ENCODE measurements at places on chromosomes 1 and 21.

DNA sequence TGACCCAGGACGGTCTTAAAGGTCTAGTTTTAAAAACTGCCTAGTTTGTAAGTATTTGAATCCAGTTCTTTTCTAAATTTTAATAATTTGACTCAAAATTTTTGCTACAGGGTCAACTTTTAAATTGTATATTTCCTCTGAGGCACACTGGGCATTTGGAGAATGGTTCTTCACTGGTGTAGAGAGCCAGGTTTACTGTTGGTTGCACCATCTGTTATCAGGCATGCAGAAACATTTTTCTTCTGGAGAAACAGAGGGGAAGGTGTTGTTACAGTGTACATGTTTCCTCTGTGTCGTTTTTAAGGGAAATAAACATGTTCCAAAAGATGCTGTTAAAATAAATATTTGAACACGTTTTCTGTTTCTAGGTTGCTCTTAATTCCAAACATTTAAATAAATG, 39.0 kb upstream of the RWDD3 start:
- DNase-seq, result no peak

DNA sequence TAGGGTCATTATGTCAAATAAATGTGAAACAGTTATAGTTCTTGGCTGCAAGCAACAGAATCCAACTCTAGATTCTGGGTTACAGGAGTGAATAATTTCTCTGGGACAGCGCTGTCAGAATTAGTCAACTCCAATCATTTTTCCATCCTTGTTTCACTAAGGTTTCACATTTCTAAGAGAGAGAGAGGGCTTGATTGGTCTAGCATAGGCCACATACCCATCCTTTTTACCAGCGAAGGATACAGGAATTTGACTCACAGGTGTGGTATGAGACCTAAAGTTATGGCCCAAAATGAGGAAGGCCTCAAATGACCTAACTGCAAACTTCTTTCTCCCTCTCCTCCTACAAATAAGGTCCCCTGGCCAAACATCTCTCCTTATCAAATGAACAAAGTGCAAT, 25.5 kb upstream of the RGS8 start:
- no peak for DNase-seq

- no peak for DNase-seq
These were observed 251.6 kb upstream of the SGIP1 start for GRCh38 chr1:66282343-66282852.

DNA sequence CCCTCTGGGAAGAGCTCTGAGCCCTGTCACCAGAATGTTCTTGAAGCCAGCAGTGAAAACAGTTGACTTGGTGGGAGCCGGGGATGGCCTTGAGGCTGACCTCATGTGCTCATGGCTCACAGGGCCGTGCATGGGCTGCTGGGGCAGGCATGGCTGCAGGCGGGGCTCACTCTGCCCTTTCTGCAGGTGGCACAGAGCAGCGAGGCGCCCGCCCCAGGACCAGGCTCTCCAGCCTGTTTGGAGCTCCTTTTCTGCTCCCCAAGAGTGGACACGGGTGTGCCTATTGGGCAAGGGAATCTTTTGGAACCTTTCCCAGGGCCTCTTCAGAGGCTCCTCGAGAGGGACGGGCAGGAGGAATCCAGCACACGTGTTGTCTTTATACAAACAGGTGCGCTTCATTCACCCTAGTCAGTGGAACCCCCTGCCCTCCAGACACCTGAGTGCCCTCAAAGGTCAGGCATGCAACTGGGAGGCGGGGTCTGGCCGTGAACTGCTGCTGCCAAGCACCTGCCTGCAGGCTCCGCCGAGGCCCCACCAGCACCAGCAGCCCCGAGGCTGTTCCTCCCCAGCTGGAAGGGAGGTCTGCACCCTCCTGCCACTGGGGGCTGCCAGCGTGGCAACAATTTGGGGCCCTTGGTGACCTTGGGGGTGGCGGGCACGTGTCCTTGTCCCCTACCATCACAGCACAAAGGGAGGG, 2.6 kb upstream of the TTC34 start:
- DNase-seq, result no peak

DNA sequence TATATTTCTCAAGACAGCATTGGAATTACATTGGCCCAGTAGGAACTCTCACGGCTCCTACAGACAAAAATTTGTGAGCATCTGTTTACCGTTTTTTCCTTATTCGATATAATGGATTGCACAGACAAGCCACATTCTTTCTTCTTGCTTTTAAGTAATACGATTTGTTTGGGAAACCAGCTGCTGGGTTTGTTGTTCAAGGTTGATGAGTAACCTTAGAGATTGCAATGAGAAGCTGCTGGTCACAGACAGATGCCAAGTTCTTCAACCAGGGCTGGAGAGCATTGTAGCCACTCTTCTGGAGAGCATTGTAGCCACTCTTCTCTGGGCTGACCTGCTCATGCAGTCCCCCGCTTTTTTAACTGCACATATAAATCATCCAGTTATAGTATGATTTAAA, 1.4 kb upstream of the MIA3 start:
- peak; percentile 87 for DNase-seq

- DNase-seq, result no peak
These were observed 10.8 kb downstream of the PIGP start for GRCh38 chr21:37061926-37062592.

DNA sequence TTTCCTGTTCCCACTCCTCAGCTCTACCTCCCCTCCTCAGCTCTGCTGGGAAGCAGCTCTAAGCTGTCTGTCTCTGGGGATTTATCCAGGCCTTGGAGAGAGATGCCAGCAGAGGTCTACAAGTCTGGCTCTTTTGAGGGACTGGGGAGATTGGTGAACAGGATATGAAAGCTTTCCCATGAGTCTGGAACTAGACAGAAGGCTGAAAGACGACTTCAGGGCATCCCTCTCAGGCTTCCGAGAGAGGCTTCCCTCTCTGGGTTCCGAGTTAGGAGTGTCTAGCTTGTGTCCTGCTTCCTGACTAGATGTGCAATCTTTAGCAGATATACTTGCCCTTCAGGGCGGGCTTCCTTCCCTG, 733 bp downstream of the TMEM35B start:
- no peak for DNase-seq

DNA sequence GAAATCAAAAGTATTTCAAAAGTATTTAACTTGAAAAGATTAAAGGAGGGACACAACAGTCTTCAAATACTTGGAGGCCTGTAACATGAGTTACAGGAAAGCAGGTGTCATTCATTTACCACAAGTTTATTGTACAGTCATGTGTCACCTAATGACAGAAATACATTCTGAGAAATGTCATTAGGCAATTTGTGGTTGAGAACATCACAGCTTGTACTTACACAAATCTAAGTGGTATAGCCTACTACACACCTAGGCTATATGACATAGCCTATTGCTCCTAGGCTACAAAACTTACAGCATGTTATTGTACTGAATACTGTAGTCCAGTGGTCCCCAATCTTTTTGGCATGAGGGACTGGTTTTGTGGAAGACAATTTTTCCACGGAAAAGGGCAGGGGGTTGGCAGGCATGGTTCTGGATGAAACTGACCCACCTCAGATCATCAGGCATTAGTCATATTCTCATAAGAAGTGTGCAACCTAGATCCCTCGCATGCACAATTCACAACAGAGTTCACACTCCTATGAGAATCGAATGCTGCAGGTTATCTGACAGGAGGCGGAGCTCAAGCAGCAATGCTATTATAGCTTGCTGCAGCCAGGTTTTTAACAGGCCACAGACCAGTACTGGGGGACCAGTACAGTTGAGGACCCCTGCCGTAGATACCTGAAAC, 25.0 kb upstream of the PHTF1 start:
- DNase-seq, result no peak

DNA sequence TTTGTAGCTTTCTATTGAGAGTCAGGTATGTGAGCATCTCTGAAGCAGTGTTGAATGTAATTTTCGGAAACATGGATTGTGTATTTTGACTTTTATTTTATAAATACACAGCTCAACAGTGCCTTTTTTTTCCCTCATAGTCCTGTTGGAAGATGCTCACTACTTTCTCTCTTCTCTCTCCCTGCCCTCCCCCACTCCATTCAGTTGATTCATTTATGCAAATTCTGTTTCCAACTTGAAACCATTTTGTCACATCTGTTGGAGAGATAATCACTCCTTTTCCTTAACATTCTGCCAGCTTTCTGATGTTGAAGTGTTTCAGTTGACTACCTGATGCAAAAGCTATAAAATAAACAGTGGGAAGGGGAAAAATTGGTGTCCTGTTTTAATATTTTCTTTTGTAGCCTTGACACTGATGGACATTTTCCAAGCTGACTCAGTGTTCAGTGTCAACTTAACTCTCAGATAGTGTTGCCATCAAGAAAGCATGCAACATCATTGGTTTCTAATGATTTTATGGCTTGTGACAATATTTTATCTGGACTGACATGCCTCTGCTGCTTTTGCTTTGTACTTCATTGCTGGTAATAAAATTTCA, 194.5 kb downstream of the HS2ST1 start:
- peak; percentile 33 for DNase-seq

DNA sequence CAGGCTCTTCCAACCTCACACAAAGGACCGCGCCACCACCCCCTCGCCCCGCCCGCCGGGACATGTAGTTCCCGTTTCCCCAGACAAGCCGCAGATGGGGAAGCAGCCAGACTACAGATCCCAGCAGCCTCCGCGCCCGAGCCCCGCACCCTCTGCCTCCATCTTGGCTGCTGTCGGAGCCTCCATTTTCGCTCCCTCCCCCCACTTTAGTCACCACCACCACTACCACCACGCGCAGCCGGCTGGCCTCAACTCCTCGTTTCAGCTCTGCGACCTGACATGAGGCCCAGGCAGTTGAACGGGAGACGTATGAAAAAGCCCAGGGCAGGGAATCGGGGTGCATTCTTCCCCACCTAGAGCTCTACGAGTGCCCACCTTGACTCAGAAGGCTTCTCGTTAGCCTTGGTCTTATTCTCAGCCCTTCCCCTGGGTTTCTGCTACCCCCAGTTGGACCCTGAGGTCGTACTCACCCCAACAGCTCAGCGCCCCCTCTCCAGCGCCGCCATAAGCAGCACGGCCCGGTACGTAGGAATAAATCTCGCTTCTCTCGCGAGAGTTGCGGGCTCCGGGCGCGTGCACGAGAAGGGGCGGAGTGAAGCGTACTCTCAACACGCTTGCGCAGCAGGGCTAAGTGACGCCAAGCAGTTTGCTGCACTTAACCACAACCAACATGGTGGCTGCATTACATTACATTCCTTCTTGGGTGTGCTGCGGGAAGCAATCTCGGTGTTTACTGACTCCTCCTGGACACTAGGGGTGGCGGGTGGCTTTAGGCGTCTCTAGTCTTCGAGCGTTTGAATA, at the start of gene CSDE1:
CSDE1 (minus strand) TSS at position 530 of the 801 bp plus-strand sequence. CDS start 18,094 bp downstream, outside the sequence.
- DNase-seq, result peak; percentile 98

GRCh38 chr1:192147221-192147620, 11.0 kb upstream of the RGS18 start:
- no peak for DNase-seq

- no peak for DNase-seq
These were observed 95.3 kb upstream of the HIVEP3 start for GRCh38 chr1:42013881-42014470.

- DNase-seq, result no peak
These were observed 204.9 kb downstream of the KCNJ6 start for GRCh38 chr21:37711286-37711829.

DNA sequence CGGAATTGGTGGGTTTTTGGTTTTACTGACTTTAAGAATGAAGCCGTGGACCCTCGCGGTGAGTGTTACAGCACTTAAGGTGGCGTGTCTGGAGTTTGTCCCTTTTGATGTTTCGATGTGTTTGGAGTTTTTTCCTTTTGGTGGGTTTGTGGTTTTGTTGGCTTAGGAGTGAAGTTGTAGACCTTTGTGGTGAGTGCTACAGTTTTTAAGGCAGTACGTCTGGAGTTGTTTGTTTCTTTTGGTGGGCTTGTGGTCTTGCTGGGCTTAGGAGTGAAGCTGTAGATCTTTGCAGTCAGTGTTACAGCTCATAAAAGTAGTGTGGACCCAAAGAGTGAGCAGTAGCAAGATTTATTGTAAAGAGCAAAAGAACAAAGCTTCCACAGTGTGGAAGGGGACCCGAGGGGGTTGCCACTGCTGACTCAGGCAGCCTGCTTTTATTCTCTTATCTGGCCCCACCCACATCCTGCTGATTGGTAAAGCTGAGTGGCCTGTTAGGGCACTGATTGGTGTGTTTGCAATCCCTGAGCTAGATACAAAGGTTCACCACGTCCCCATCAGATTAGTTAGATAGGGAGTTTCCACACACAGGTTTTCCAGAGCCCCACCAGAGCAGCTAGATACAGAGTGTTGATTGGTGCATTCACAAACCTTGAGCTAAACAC, 20.9 kb downstream of the HENMT1 start:
- DNase-seq, result no peak

GRCh38 chr1:199734186-199734585, 293.3 kb upstream of the NR5A2 start:
- DNase-seq, result no peak

GRCh38 chr1:93004566-93005251, 43.4 kb upstream of the DIPK1A start:
- DNase-seq, result no peak

- DNase-seq, result no peak
These were observed 529 bp downstream of the MPZL1 start for GRCh38 chr1:167722152-167722869.

- no peak for DNase-seq
These were observed 14.4 kb upstream of the PSMG1 start for GRCh38 chr21:39197448-39198233.

- DNase-seq, result no peak
These were observed 240.5 kb upstream of the MAP1LC3C start for GRCh38 chr1:242239398-242239797.

GRCh38 chr1:15858672-15859372, 11.3 kb downstream of the SPEN start:
- DNase-seq, result no peak

- no peak for DNase-seq
These were observed 11.5 kb downstream of the SLC9A1 start for GRCh38 chr1:27143401-27143800.

DNA sequence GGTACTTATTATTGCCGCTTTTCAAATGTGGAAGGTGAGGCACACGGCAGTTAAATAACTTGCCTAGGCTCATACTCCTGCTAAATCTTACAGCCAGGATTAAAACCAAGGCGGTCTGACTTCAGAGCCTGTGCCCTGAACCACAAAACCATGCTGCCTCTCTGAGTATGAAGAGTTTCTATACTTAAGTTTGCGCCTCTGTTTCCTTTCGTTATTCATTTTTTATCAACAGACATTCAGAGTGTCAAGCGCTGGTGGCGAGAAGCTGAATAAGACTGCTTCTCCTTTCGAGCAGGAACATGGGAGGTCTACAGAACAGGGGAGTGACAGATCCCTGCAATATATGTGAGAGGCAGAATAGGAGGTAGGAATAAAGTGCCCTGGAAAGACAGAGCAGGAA, 96.0 kb upstream of the DUSP10 start:
- DNase-seq, result no peak

DNA sequence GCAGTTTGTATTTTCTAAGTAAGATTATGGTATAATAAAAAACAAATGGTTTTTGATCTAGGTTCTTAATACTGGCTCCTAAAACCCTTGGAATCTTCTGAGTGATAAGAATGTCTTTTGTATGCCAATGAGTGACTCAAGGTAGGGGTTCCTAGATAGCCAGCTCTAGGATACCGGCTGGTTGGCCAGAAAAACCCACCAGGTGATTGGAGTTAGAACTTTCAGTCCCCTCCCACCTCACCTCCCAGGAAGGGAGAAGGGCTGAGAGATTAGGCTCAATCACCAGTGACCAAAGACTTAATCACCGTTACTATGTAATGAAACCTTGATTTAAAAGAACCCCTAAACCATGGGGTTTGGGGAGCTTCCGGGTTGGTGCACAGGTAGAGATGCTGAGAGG, 8.7 kb upstream of the BRDT start:
- DNase-seq, result no peak

GRCh38 chr1:34833711-34834110, 25.8 kb downstream of the SMIM12 start:
- no peak for DNase-seq
